Stimulated activated memory B cell treated with anti-CD40 and anti-IgM and Interleukin-4, amounts not matched to agents 10 μg/mL and 1 μg/mL and 100 μg/mL, for 72 hours (primary cell): ENCODE measurements at places on chromosomes 5 and 9.

- no peak overlapping the region for H3K27ac ChIP-seq
- no peak overlapping the region for H3K4me3 ChIP-seq
- no peaks in the 10 kb centered on the region for H3K4me1 ChIP-seq
Observed at GRCh38 chr9:129311643-129312042, 133.6 kb upstream of the IER5L start.

- no peaks in the 10 kb centered on the region for H3K36me3 ChIP-seq
- no peak overlapping the region for H3K4me3 ChIP-seq
- peaks cover 59% of the 10 kb centered on the region for H3K27me3 ChIP-seq
- H3K4me1 ChIP-seq: no peaks in the 10 kb centered on the region
- ATAC-seq: no peak
Observed at GRCh38 chr5:179237770-179238627, 107.3 kb downstream of the ADAMTS2 start.

- H3K27me3 ChIP-seq: peaks cover 33% of the 10 kb centered on the region
- H3K4me3 ChIP-seq: no peak overlapping the region
- no peaks in the 10 kb centered on the region for H3K4me1 ChIP-seq
- no peaks in the 10 kb centered on the region for H3K36me3 ChIP-seq
Observed at GRCh38 chr9:135392511-135392910, 87.1 kb upstream of the PPP1R26 start.

GRCh38 chr9:70061776-70062175, 18.1 kb downstream of the MAMDC2 start:
- H3K4me3 ChIP-seq: no peak overlapping the region
- H3K27ac ChIP-seq: no peak overlapping the region
- no peaks in the 10 kb centered on the region for H3K36me3 ChIP-seq
- no peak for ATAC-seq

- H3K4me3 ChIP-seq: no peak overlapping the region
- peak overlapping the region; percentile 80 for H3K27ac ChIP-seq
- ATAC-seq: no peak
- H3K27me3 ChIP-seq: no peaks in the 10 kb centered on the region
Observed at GRCh38 chr9:109956717-109957440, 176.9 kb downstream of the PALM2AKAP2 start.

- H3K27me3 ChIP-seq: no peaks in the 10 kb centered on the region
- H3K36me3 ChIP-seq: no peaks in the 10 kb centered on the region
- H3K4me1 ChIP-seq: no peaks in the 10 kb centered on the region
- no peak for ATAC-seq
- no peak overlapping the region for H3K4me3 ChIP-seq
- H3K27ac ChIP-seq: no peak overlapping the region
Observed at GRCh38 chr9:8074713-8075286, 275.2 kb upstream of the DMAC1 start.

DNA sequence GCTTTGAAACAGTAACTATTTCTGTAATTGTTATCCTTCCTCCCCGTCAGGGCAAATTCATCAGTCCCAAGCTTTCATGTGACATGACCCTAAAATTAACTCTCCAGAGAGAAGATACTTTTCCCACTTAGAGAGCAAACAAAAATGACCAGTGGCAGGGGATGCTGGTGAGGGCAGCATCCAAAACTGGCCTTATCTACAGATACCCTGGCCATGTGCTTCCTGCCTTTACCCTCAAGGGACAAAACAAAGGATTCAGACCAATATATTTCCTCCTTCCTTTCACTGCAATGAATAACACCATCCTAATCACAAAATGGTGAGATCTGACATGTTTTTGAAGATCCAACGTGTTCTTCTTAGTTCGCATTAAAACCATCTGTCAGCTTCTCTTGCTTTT, 267.2 kb downstream of the MAN2A1 start:
- peaks cover 11% of the 10 kb centered on the region for H3K27me3 ChIP-seq
- H3K36me3 ChIP-seq: no peaks in the 10 kb centered on the region
- no peak overlapping the region for H3K4me3 ChIP-seq
- no peak for ATAC-seq
- no peak overlapping the region for H3K27ac ChIP-seq

- ATAC-seq: no peak
- H3K36me3 ChIP-seq: no peaks in the 10 kb centered on the region
- H3K4me1 ChIP-seq: peaks cover 16% of the 10 kb centered on the region
- H3K27me3 ChIP-seq: no peaks in the 10 kb centered on the region
- H3K4me3 ChIP-seq: no peak overlapping the region
Observed at GRCh38 chr9:79976257-79977073, 404.7 kb downstream of the TLE4 start.

DNA sequence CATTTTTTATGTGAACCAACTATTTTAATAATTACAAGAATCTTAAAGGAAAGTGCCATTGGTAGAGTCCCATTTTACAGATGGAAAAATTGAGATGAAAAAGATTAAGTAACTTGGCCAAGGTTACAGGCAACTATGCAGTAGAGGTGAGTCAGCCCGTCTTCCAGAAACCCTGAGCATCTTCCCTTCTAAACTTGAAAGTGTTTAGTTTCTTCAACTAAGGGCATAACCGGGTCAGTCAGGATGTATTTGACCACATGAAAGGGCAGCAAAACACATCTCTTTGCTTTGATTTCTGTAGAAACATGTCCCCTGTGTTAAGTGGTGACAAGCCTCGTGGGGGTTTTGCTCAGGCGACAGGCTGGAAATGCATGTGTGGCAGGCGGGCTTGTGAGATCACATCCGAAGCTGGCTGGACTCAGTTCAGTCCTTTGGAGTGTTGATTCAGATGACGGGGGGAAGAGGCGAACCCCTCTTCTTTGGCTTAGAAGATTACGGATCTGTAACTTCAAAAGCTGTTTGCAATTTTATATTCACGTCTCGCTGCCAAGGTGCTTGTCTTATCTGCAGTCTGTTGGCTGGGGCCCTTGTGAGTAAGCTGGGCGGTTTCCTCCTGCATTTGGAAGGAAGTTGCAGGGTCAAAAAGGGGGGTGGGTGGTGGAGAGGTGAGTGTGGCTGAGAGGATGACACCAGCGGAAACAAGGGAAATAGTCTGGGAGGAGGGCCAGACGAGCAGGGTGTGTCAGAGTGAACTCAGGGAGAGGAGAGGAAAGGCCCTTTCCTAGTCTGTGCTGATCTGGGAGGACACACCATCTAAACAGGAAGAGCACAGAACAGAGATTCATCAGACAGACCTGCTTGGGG, 78.9 kb upstream of the RPS23 start:
- peaks cover 6% of the 10 kb centered on the region for H3K27me3 ChIP-seq
- H3K4me1 ChIP-seq: peaks cover 7% of the 10 kb centered on the region
- no peak overlapping the region for H3K27ac ChIP-seq
- peak; percentile 42 for ATAC-seq

DNA sequence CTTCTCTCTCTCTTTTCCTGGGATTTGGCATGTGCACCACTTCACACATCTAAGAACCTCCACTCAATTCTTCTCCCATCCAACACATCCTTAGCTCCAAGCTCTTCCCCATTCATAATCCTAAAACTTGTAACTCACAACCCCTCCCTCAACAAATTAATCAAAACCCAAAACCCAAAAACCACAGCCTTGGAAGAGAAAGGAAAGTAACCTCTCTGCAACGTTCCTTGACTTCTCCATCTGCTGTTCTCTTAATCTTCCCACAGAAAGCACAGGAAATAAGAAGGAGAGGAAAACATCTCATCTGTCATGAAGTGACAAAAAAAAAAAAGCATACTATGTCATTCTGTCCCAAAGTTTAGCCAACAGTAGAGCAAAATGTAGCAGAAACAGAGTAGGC, 66.2 kb downstream of the DRD1 start:
- peaks cover 9% of the 10 kb centered on the region for H3K27me3 ChIP-seq
- no peak overlapping the region for H3K27ac ChIP-seq
- ATAC-seq: no peak

DNA sequence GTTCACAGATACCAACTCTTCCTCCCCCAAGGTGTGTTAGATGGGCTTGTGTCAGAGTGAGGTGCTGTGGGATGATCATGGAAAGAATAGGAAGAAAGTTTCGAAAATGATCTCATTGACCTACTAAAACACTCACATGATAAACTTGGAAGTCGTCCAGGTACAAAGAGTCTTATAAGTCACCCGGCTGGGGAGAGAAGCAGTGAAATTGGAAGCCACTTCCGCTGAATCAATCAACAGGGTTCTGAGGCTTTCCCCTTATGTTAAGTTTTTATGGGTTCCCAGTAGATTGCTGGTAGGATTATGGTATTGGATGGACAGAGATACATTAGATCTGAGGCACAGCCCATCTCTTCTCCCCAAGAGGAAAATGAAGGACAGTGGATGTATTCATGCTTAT, 218.8 kb upstream of the MSX2 start:
- H3K27ac ChIP-seq: no peak overlapping the region
- no peak overlapping the region for H3K4me3 ChIP-seq
- no peaks in the 10 kb centered on the region for H3K27me3 ChIP-seq
- ATAC-seq: no peak

- no peak overlapping the region for H3K27ac ChIP-seq
- no peaks in the 10 kb centered on the region for H3K27me3 ChIP-seq
- no peak overlapping the region for H3K4me3 ChIP-seq
- peaks cover 14% of the 10 kb centered on the region for H3K36me3 ChIP-seq
Observed at GRCh38 chr5:145737578-145737977, 97.6 kb downstream of the PRELID2 start.

GRCh38 chr5:180820788-180821321, 18.2 kb upstream of the MGAT1 start:
- H3K4me1 ChIP-seq: peaks cover 75% of the 10 kb centered on the region
- peak overlapping the region; percentile 92 for H3K27ac ChIP-seq

- ATAC-seq: no peak
- no peak overlapping the region for H3K4me3 ChIP-seq
- no peaks in the 10 kb centered on the region for H3K4me1 ChIP-seq
Observed at GRCh38 chr5:144395704-144396103, 225.0 kb downstream of the KCTD16 start.
